ENCODE measurements at places on chromosomes 13 and 19.
A peak's percentile ranks its signal among the peaks of the same experiment; 100 is the strongest.

DNA sequence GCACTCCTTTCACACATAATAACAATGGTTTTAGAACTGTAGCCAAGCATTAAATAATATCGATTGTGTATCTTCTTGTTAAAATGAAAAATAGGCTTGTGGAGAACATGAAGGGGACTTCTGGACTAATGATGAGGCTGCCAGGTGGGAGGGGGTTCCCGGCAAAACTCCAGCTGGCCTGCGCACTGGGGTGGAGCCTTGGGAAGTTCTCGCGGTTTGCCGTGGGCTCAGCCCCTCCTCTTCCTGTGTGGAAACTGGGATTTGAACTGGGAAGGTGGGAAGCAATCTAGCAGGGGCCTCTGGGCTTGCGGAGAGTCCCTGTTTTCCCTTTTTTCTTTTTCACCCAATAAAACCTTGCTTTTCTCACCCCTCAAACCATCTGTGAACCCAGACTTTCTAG, 113.7 kb upstream of the SLITRK1 start:
- DNase-seq = no peak

DNA sequence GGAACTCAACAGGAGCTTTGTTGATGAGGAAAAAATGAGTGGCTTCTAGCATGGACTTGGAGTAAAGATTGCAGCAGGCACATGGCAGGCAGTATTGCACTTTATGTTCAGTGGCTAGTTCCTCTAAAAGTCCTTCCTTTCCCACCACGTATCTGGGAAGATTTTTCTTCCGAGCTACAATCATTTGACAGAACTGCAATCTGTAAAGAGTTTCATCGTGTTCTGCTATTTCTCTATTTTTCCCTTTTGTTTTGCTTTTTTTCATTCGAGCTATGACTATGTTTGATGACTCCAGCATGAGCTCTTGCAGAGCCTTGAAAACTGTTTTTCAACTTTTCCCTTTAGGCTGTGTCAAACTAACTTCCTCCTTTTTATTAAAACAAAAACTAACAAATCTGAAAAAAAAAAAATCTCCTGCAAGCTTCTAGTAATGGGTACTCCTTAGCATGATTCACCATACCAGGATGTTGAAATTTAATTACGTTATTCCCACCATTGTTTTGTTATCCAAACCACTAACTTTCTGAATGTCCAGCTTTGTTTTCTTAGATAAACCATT, 12.3 kb downstream of the CLDN10 start:
- no peak for DNase-seq

DNA sequence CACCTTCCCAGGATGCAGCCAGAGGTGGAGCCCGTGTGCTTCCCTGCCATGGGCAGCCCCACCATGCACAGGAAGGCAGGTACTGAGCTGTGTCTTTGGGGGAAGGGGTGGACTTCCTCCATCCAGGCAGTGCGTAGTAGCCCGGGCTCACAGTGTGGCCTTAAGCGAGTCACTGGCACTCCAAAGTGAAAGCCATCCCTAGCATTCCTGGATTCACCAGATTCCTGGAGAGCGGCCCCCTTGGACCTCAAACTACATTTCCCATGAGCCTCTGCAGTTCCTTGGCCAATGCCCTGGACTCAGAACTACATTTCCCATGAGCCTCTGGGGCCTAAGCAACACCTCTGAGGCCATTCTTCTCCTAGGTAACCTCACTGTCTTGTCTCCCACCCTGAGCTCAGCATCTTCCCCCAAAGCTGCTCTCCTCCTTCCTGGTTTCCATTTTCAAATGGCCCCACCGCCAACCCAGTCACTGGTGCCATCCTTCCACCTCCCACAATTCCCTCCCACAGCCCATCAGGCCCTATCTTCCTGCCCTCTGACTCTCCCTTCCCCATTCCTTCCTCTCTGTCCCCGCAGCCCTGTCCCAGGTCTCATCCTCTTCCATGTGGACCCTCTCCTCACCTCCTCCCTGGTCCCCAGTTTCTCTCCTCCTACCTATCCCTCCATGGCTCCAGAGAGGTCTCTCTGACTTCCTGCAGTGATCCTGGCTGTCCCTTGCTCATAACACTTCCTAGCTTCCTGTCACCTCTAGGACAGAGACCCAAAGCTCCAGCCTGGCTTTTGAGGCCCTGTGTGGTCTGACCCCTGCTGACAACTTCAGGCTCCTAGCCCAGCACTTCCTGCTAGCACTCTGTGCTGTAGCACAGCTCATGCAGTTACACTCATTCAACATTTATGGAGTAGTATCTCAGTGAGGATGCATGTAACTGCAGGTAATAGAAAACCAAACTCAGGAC, at the start of gene C19orf81:
Gene C19orf81, plus strand, starts transcription at position 13 of the 959 bp plus-strand sequence. Its CDS starts 0 bp downstream, at position 13.
- no peak for DNase-seq

- DNase-seq = no peak
Measured at GRCh38 chr19:6099599-6099998, 10.7 kb downstream of the RFX2 start.

- peak; percentile 49 for DNase-seq
Measured at GRCh38 chr19:51097166-51097738, 11.0 kb downstream of the CTU1 start.

- peak; percentile 98 for DNase-seq
Measured at GRCh38 chr13:113001241-113002140, 32.5 kb downstream of the MCF2L start.

DNA sequence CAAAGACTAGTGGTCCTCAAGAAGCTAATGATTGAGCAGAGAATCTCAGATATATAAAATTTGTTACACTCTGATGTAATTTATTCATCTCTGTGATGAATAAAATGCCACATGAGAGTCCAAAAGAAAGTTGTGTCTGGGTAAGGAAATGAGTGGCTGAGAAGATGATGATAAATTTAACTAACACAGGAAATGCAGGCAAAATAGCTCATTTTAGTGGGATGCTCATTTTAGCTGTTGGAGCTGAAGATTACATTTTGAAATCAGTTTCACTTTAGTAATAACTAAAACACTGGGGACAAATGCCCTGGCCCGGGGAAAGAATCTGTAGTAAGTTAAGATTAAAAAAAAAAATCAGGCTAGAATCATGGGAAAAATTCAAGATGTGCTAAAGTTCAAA, 35.2 kb downstream of the SPRY2 start:
- no peak for DNase-seq

- peak; percentile 30 for DNase-seq
Measured at GRCh38 chr19:35090506-35091214, 25.0 kb upstream of the FXYD3 start.

- no peak for DNase-seq
Measured at GRCh38 chr13:113408562-113408961, 44.6 kb upstream of the GRTP1 start.

DNA sequence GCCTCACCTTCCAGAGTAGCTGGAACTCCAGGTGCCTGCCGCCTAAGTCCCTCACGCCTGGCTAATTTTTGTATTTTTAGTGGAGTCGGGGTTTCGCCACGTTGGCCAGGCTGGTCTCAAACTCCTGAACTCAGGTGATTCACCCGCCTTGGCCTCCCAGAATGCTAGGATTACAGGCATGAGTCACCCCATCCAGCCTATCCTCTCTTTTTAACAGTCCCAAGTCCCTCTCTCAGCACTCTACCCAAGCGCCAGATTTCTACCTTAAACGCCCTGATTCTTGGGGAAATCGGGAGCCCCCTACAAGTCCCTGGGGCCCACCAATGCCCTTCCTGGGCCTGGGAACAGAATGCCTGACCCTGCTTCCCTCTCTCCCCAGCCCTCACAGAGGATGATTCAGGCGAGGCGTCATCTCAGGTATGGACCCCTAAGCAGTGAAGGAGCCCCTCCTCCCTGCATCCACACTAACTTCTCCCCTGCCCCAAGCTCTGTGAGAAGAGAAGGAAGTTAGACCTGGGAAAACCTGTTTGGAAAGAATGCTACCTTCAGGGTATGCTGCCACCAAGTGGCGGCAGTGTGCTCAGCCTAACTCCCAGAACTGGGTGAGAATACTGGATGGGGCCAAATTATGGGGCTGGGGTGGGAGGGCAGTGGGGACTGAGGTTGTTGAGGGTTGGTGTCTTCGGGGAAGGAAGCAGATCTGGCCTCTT, 20.8 kb upstream of the EBI3 start:
- DNase-seq = no peak

GRCh38 chr13:33281951-33282595, 3.5 kb downstream of the STARD13 start:
- no peak for DNase-seq

DNA sequence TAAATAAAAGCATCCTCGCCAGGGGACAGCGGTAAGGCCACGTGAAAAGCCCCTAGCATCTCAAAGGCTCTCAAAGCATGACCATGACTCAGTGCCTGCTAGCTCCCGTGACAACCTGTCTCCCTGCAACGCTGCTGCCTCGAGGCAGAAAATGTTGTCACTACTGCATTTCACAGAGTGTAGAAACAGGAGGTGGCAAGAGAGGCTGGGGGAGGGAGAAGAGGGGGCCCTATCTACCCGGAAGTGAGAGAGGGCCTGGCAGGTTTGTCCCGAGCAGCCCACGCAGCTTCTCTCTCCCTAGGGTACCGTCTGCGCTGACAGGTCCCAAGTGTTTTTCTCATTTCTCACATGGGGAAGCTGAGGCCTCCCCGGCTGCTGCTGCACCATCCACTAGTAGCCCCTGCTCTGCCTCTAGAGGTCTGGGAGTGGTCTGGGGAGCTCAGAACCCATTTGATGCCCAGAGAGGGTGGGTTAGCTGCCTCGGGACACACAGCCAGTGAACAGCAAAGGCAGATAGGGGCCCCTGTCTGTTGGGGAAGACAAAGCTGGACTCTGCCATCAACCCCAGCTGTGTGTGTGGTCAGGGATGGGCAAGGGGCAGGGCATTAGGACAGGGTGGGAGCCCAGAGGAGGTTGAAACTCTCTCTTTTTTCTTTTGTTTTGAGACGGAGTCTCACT, 3.7 kb downstream of the TINCR start:
- DNase-seq = no peak

- DNase-seq = no peak
Measured at GRCh38 chr19:32104153-32104849, 241.1 kb upstream of the ZNF507 start.

DNA sequence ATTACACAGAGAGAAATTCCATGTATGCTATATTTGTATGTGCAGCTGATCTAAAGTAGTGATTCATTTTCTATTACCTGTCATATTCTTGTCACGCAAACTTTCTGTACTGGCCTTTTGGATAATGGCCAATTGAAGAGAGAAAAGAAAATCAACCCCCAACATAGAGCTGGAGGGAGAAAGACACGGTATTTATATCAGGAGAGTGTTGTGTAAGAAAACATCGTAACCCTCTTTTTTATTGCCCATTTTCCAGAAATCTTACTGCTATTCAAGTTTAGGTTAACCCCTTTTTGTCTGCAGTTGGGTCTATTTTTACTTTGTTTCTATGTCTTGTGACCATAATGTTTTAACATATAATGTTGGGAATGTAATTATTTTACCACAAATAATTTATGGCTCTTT, 27.9 kb downstream of the DGKH start:
- DNase-seq = no peak

GRCh38 chr19:46609511-46610412, 8.6 kb downstream of the CALM3 start:
- no peak for DNase-seq

GRCh38 chr19:39983695-39984300, 12.8 kb downstream of the PSMC4 start:
- no peak for DNase-seq

DNA sequence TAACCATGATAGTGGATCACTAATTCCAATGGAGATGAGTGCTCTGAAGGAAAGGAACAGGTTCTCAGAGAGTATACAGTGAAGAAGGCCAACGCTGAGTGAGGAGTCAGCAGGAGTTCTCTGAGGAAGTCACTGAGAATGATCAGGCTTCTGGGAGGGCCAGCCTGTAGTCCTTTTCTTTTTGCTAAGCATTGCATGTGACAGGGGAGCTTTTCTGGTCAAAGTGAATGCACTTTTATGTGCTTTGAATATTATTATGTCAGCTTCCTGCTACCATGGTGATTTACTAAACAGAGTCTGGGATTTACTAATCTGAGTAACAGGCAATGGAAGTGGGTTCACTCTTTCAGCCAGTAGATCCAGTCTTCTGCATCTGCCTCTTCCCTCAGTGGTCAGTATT, 81.1 kb upstream of the SERP2 start:
- DNase-seq = no peak

DNA sequence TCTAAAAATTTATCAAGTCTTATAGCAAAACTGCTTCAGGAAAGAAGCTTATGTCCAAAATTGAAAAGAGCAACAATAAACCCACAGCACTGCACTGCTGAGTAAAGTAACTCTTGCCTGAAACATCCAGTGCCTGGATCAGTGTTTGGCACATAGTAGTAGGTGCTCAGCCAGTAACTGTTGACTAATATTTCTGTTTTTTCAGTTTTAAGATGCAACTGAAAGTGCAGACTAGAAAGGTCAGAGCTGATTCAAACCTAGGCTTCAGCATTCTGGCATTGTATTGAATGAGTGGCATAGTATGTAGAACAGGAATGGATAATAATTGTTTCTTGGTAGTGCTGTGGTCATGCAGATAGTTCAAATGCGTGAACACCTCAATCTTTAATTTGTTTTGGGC, 67.6 kb downstream of the UBL3 start:
- DNase-seq = no peak
